ENCODE measurements at places on chromosomes 7 and 10.

DNA sequence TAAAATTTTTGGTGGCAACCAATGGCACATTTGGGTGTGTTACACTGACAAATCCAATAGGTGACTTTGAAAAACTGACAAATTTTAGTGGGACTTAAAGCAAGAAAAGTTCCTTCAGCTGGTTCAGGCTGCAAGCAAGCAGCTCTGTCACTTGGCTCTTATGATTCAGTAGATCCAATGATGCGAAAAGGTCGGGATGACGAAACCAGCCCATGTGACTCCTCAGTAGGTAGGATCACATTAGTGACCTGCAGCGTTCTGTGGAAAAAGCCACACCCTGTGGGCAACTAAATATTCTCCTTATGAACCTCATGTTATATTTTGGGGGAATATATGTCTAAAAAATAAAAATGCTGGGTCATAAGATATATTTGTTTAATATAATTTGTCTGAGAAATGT lies 13.3 kb upstream of the TSGA13 start:
- DNase-seq, result no peak

DNA sequence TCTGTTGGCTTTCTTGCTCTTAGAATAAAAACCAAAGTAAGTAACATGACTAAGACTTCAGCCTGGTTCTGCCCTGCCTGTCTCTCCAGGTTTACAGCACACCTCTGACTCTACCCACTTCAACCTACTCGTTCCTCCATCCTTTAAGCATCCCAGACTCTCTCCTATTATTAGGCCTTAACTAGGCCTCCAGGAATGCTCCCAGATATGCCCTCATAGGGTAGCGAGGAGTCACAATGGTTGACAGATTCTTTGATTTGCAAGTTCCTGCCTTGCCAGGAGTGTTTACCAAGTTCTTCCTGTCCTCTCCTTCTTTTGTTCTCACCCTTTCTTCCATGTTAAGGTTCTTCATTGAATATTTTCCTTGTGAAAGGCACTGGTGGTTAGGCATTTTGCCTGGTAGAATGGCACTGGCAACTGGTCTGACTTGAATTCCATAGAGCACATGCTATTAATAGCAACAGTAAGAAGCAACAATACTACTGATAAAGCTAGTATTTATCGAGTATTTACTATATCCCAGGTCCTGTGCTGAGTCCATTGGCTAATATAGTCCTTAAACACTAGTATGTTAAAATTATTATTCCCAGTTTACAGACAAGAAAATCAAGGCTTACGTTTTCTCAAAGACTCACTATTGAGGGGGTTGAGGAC lies 327.9 kb upstream of the PRKCQ start:
- no peak for DNase-seq

DNA sequence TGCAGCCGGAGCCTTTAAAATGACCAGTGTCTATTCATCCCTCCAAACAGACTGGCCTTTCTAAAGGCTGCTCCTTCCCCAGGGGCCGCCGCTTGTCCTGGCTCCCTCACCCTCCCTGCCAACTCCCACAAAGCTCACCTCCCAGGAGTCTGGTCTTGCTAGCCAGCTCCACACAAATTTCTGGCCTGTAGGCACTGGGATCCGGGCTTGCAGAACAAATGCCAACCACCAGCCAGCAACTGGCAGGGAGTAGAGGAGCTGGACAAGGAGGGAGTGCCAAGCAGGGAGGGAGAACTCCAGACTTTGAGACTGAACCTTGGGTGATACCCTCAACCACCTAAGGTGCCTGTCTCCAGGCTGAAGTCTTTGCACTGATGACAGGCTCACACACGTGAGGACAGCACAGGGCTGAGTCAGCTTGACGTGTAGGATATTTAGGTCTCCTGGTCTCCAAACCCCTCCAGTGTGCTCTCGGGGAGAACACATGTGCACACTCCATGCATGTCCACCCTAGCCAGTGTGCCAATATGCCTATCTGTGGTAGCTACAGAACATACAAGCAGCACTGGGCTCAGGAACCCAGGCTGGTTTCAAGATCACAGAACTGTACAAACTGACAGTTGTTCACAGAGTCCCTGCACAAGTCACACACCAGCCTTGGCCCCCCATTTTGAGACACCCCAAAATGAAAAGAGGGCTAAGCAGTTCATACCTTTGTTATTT lies 6.0 kb downstream of the PAX2 start:
- no peak for DNase-seq

- no peak for DNase-seq
Observed at GRCh38 chr7:24727154-24728120, 29.8 kb downstream of the GSDME start.

- DNase-seq, result no peak
Observed at GRCh38 chr10:3196958-3197347, 24.4 kb upstream of the PITRM1 start.

DNA sequence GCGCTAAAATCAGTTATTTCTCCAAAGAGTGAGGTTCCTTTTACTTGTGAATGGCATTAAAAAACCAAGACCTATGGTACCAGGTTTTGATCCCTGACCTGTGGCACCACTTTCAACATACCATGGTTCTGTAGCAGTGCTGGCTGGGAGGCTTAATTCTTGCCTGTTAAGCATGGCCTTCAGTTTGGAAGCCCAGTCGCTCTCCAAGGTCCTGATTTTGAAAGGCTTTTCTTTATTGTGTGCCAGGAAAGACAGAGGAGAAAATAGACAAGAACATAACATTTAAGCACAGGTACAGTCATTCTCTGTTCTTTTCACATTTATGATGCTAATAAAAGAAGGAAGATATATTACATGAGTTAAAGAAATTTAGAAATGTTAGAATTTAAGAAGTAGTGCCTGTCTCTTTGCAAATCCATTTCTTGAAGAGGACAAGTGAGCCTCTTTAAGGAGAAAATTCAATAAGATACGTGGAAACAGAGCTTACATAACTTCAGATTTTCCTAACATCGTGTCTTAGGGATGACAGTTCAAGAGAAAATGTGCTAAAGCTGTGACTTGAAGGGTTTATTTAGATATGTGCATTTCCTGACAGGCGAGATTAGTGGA lies 357.6 kb downstream of the DPP6 start:
- no peak for DNase-seq

DNA sequence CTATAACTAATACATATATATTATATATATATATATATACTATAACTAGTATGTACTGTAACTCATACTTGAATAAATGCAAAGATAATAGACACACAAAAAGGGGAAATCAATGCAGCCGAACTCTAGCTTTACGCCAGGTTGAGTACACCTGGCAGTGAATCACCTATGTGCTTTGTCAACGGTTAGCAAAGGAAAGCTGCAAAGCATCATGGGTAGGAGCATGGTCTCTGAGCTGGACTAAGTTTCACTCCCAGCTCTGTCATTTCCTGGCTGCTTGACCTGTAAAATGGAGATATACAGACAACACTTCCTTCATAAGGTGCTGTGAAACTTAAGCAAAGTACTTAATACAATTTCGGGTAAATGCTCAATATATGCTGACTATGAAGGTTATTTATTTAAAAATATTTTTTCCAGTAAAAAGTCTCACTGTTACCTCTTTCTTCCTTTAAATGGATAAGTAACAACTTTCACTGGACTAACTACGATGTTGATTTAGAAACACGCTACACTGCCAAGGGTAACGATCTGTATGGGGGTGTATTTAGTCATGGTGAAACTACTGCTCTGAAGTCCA lies 61.7 kb upstream of the ITGA8 start:
- no peak for DNase-seq

DNA sequence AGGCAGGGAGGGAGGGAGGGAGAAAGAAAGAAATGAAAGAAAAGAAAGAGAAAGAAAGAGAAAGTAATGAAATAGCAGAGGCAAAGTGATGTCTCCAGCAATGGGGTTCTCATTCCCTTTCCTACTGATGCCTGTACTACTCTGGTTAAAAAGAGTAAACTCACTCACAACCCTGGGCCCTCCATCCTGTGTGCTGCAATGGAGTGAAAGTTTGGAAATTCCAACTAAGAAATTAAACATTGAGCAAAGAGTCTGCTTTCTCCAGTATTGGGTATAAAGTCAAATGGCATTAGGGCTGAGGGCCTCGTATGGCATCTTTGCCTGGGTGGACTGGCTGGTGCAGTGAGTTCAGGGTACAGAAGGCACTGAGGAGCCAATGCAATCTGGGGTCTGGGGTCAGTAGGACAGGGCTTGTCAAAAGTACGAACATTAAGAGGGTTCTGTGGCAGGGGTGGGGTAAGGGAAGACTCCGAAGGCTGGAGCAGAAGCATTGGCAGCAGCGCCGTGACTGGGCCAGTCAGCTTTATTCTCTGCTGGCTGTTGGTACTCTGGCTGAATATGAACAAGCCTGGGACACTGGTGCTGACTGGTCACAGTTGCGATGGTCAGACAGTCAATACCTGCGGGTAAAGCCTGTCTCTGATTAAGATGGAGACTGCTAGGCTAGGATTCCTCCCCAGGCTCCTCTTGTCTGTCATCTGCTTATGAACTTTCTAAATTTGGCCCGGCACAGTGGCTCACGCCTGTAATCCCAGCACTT lies 24.1 kb upstream of the TNS3 start:
- DNase-seq, result no peak

DNA sequence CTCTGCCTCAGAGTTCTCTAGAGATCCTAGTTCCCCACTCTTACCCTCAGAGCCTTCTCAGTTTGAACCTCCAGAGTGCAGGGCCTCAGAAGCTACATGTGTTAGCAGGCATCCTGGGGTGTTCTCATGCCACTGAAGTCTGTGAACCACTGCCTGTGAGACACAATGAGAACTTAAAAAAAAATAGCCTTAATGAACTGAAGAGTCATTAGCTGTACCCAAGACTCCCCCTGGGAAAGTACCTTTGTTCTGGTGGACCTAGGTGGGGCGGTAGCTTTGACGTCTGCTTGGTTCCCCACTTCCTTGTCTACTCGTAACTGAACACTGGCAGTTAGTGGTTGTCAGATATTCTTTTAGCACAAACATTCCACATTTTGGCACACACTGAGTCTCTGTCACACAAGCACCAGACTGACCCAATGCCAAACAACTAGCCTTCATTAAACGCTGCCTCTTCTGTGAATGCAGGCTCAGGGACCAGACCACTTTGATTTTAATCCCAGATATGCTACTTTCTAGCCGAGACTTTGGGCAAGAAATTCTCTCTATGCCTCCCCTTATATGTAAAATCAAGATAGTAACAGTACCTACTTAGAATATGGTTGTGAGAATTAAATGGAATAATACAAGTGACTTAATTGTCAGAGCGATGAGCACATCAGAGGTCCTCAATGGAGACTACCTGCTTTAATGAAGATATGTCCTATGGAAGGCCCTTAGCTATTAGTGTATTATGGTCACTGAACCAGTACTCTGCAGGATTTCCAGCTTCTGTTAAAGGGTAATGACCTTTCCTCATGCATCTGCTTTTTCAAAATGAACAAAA lies 75.3 kb upstream of the CC2D2B start:
- no peak for DNase-seq

DNA sequence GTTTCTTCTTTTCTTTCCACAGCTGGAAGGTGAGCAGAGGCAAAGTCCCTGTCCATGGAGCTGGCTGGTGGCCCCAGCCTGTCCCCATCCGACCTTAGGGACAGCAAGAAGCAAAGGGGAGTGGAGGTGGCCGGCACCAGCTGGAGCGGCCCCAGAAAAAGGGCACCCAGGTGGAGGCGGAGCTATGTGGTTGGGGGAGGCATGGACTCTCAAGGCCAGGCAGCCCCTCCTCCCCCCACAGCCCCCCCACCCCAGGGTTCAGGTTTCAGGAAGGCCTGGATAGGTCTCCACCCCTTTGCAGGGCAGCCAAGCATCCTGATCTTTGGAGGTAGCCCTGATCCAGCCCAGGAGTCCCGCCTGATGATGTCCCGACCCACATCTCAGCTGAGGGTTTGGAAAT lies at the start of gene SSC4D:
TSS of gene SSC4D (minus strand) at position 161 of the 400 bp plus-strand sequence. CDS start 5,258 bp downstream, outside the sequence.
- no peak for DNase-seq

DNA sequence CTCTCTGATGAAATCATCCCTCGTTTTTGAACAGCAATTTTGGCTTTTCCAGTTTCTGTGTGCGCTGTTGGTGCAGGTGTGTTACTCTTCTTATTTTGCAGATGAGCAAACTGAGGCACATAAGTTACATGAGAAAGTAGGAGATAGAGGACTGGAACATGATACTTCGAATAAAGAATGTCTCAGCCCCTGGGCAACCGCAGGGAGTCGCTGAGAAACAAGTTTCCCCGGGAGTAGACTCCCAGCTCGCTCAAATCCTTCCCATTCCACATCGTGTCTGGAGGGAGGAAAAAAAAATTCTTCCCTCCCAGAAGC lies 18.0 kb downstream of the MXI1 start:
- no peak for DNase-seq

GRCh38 chr7:12630513-12630819 lies 57.0 kb upstream of the ARL4A start:
- no peak for DNase-seq

- no peak for DNase-seq
Observed at GRCh38 chr10:89302625-89303024, 779 bp downstream of the IFIT2 start.

DNA sequence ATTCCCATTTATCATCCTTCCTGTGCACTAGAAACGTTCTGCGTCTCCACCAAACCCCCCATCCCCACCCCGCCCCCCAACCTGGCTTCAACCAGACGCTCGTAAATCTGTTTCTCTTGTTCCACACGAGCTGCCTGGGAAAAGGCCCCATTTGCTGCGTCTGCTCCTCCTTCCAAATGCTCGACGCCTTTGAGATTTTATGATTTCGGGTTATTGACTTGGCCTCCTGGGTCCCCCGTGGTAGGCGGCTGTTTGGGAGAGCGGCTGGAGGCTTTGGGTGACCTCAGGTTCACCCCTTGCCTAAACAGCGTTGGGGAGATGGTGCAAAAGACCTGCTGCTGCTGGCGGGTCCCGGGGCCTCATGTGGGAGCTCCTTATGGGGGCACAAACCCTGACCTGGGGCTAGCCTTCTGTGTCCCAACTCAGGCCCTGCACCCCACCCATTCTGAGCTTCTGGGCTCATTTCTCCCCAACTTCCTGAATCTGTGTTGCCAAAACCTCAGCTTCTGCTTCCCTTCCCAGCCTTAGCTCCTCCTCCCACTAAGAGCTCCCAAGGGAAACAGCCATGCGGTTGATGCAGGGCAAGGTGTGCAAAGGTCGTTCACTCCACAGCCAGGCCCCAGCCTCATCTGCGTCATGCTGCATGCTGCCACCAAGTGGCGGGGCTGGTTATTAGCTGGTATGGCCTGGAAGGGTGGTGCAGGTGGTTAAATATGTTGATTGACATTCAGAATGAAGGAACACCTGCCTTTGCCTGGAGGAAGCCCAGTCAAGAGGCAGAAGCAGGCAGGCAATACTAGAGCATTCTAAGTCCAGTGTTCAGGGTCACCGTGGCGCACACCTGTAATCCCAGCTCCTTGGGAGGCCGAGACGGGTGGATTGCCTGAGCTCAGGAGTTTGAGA lies 49.1 kb upstream of the ELN start:
- DNase-seq, result no peak

- DNase-seq, result no peak
Observed at GRCh38 chr7:158498443-158499081, 89.1 kb downstream of the PTPRN2 start.

DNA sequence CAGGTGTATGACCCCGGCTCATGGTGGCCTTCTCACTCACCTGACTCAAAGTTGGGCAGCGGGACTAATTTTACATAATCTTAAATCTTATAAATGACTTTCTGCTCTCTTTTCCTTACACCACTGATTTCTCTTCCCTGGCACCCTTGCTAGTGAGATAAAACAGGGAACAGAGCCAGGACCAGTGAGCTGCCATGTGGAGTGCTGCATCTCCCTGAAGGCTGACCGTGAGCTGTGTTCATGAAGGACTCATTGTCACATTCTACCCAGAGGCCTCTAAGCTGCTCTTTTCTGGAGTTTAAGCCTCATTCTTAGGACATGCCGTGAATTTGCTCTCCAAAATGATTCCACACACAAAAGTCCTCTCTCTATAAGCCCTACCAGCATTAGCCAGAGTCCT lies 762.3 kb downstream of the AUTS2 start:
- no peak for DNase-seq
